ENCODE measurements at places on chromosomes 5 and 9. TPM values are rescaled to one million over a fixed set of nuclear protein-coding genes. Genes with fewer than 3 reads are reported as not detected.

DNA sequence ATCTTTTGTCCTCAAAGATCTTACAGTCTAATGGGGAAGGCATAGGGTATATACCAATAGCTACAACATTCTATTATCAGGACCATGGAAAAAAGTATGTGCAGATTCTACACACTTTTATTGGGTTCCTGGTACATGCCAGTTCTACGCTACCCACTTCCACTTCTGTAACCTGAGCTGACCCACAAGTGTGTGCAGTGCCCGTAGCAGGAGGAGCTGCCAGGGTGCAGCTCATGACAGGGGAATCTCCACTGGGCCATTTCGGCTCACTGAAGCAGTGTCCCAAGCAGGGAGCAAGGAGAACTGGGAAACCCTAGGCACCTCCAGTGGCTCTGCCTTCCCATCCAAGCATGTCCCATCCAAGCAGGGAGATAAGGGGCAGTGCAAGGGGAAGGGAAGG is 60.4 kb downstream of the FOXI1 start:
- no peak for DNase-seq

GRCh38 chr5:6255956-6256355 is 122.4 kb downstream of the MED10 start:
- no peak for DNase-seq

TICAM2 gene
- total RNA-seq: 2.3 TPM

- DNase-seq: no peak
Observed at GRCh38 chr5:148927307-148927946, 101.0 kb downstream of the ADRB2 start.

GLT6D1 gene
- not detected for total RNA-seq

TAF11L5 gene
- total RNA-seq: not detected

Measured in spinal cord (tissue), 10 donors.